PC-9 (cell line): ENCODE measurements at places on chromosomes 13 and 19.

- no peak for DNase-seq
Observed at GRCh38 chr19:1917926-1918325, 12.7 kb downstream of the ADAT3 start.

GRCh38 chr13:32661685-32662084 lies 75.4 kb downstream of the PDS5B start:
- no peak for DNase-seq

GRCh38 chr19:38862321-38863059 lies 12.7 kb upstream of the HNRNPL start:
- no peak for DNase-seq

DNA sequence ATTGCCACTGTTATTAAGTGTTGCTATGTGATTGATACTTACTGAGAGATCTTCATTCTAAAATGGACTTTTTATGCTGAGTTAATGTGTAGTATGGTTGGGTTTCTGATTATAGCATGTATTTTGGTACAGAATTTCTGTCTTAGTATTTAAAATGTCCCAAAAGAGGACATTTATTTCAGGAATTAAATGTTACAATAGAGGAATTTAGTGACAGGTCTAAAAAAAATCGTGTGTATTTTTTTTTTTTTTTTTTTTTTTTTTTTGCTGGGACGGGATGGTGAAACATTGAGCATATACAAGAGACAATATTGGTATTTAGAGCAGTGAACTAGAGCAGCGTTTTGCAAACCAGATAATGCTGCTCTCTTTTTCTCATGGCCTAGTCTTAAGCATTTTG lies 27.9 kb downstream of the URI1 start:
- no peak for DNase-seq

DNA sequence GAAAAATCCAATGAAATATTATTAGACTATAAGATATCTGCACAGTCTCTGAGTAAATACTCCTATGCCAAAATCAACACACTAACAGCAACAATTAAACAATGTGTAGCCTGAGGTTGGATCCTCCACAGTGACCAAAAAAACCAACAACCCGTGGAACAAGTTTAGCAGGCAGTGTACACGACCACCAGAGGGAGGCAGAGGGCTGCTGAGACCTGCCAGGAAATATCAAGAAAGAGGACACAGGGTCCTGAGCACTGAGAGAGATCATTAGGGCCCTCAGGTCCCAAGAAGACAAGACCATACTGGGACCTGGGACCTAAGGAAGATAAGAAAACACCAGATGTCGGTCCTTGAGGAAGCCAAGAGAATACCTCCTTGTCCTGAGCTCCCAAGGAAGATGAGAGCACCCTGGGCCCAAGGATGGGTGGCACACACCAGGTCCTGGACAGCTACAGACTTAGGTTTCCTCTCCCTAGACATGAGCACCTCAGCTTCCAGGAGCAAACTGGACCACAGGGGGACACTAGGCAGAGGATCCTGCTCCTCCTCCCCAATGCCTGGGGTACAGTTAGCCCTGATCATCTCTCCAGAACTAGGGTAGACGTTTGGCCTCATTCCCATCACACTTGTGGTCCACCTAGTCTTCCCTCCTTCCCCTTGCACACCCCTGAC lies 822 bp upstream of the ZNF274 start:
- peak; percentile 53 for DNase-seq

DNA sequence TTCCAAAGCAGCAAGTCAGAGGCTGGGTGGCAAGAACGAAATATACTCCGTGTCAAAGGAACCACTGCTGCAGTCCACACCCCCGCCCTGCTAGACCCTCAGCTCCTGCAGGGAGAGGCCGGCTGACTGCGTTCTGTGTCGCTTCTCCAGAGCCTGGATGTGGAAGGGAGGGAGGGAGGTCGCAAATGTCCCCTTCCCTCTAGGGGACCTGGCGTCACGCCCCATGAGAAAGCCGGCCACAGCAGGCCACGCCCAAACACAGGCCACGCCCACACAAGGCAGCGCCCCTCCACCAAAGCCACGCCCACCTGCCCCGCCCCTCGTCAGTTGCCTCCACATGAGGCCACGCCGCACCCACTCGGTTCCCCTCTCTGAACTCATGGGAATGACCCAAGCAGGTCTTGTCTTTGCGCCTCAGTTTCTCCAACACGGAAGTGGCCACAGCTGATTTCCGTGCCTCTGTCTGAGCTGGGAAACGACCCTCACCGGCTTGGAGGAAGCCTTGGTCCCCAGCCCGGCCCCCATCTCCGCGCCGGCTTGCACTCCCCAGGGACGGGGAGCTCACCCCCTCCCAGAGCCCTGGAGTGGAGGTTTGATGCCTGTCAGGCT lies 38.4 kb upstream of the TCF3 start:
- DNase-seq = peak; percentile 7

GRCh38 chr13:94308832-94309231 lies 170.7 kb downstream of the DCT start:
- DNase-seq = no peak
